ENCODE measurements at places on chromosomes 2 and 18.

GRCh38 chr2:221629468-221629867 lies 57.4 kb upstream of the EPHA4 start:
- no peaks in the 10 kb centered on the region for H3K36me3 ChIP-seq
- DNase-seq, result no peak
- no peaks in the 10 kb centered on the region for H3K4me1 ChIP-seq

DNA sequence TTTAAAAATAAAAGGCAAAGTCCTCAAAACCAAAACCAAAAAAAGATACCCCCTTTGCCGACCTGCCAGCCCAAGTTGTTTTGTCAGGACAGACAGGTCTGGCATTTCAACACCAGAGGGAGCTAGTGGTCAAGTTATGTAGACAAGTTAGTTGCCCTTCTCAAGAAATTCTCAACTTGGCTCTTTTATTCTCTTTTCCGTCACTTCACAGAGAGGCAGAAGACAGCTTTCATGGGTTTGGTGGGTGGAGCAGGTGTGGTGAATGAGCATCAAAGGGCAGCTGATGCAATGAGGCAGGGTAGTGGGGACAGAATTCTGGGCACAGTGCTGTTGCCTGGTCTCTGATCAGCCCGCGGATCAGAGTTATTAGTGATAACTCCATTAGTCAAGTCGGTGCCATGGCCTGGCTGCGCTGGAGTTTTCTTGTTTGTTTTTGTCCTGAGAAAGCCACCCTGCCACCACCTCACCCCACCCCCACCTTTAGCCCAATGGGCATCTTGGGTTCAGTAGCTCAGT lies 303.7 kb upstream of the EPAS1 start:
- no peak for DNase-seq
- peaks cover 2% of the 10 kb centered on the region for H3K4me1 ChIP-seq
- no peaks in the 10 kb centered on the region for H3K27me3 ChIP-seq
- H3K36me3 ChIP-seq, result peaks cover 10% of the 10 kb centered on the region
- no peak overlapping the region for H3K4me3 ChIP-seq

GRCh38 chr2:65329525-65329924 lies 101.9 kb downstream of the ACTR2 start:
- no peak for DNase-seq
- H3K4me3 ChIP-seq, result no peak overlapping the region
- peaks cover 29% of the 10 kb centered on the region for H3K36me3 ChIP-seq
- H3K27ac ChIP-seq, result no peak overlapping the region
- peaks cover 2% of the 10 kb centered on the region for H3K4me1 ChIP-seq
- H3K27me3 ChIP-seq, result no peaks in the 10 kb centered on the region

GRCh38 chr2:223760838-223761502 lies 76.4 kb downstream of the AP1S3 start:
- H3K36me3 ChIP-seq, result peaks cover 5% of the 10 kb centered on the region
- H3K27me3 ChIP-seq, result no peaks in the 10 kb centered on the region
- H3K4me3 ChIP-seq, result no peak overlapping the region
- H3K4me1 ChIP-seq, result peaks cover 38% of the 10 kb centered on the region
- DNase-seq, result no peak

- peaks cover 44% of the 10 kb centered on the region for H3K4me1 ChIP-seq
- no peak overlapping the region for H3K4me3 ChIP-seq
- H3K27me3 ChIP-seq, result no peaks in the 10 kb centered on the region
Observed at GRCh38 chr2:54673501-54673998, 49.9 kb upstream of the EML6 start.

DNA sequence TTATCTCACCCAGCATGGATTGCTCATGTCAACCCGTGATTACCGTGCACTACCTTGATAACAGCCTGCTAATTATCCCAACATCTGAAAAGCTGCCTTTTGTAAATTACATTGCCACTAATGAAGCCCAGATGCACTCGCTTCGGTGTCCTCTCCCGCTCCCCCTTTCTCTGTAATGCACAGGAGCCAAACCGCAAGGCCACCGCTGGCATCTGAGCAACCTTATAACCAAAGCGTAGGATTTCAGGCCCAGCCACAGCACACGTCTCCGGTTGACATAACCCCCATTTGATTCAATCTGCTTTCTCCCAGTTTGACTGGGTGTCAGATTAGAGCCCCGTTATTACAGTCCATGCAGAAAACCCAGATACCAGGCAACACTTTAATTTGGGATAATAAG lies 341.2 kb downstream of the ALK start:
- DNase-seq, result no peak
- H3K4me1 ChIP-seq, result peaks cover 5% of the 10 kb centered on the region
- no peaks in the 10 kb centered on the region for H3K36me3 ChIP-seq
- H3K27me3 ChIP-seq, result peaks cover 46% of the 10 kb centered on the region
- no peak overlapping the region for H3K27ac ChIP-seq

GRCh38 chr18:24869285-24869684 lies 408.8 kb downstream of the HRH4 start:
- no peaks in the 10 kb centered on the region for H3K36me3 ChIP-seq
- H3K4me1 ChIP-seq, result no peaks in the 10 kb centered on the region
- peaks cover 7% of the 10 kb centered on the region for H3K27me3 ChIP-seq
- no peak for DNase-seq

DNA sequence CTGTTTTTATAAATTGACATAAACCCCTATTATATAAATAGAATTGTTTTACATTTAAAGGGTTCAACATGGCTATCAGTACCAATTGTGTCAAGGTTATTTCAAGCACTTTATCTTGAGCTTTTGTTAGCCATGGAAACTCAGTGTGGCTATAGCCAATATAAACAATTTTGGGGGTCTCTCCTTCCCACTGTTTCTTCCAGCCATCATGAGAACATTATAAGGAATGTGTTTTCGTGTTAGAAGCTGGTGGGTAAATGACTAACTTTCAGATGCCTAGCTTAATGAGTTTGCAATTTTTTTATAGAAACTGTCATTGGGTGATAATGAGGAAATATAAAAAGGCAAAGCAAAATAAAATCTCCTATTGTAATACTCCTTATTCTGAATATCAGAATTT lies 153.5 kb upstream of the FOSL2 start:
- H3K36me3 ChIP-seq, result peaks cover 17% of the 10 kb centered on the region
- no peak overlapping the region for H3K27ac ChIP-seq
- peaks cover under 1% of the 10 kb centered on the region for H3K4me1 ChIP-seq
- no peaks in the 10 kb centered on the region for H3K27me3 ChIP-seq
- no peak for DNase-seq
- H3K4me3 ChIP-seq, result no peak overlapping the region

DNA sequence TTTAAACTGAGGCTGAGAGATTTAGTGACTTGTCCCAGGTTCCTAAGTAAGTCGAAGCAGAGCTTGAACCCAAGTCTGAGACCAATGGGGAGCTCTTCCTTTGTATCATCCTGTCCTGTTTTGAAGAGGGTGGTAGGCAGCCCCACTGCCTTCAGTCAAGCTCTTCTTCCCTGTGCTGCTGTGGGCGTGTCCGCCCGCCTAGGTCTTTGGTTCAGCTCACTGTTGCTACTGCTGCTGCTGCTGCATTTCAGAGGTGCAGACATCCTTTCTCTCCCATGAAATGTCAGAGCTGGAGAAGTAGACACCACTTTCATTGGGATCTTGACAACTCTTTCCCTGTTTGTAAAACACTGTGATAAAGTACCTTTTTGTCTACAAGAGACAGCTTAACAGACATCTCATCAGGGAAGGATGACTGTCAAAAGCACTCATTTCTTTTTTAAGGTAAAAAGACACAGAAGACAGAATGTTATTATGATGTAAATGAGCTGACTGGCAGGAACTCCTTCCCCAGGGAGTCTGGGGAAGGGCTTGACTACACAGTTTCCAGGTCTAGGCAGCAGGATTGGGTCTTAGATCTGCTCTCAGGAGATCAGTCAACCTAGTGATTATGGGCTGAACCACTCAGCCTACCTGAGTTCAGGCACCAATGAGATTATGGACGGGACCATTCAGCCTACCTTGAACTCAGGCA lies 91.7 kb upstream of the TRIB2 start:
- H3K27ac ChIP-seq, result no peak overlapping the region
- no peaks in the 10 kb centered on the region for H3K36me3 ChIP-seq
- H3K4me3 ChIP-seq, result no peak overlapping the region
- DNase-seq, result no peak

- peaks cover 21% of the 10 kb centered on the region for H3K4me1 ChIP-seq
- no peaks in the 10 kb centered on the region for H3K27me3 ChIP-seq
- DNase-seq, result no peak
Observed at GRCh38 chr2:129001926-129002325, 683.3 kb upstream of the HS6ST1 start.

DNA sequence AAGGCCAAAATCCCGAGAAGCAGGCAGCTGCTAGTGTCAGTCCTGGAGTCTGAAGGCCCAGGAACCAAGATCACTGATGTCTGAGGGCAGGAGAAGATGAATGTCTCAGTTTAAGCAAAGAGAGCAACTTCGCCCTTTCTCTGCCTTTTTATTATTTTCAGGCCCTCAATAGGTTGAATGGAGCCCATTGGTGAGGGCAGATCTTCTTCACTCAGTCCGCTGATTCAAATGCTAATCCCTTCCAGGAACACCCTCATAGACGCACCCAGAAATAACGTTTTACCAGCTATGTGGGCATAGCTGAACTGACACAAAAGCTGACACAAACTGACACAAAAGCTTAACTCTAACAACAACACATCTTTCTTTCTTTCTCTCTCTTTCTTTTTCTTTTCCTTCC lies 78.0 kb upstream of the KCNJ3 start:
- no peaks in the 10 kb centered on the region for H3K36me3 ChIP-seq
- no peak overlapping the region for H3K4me3 ChIP-seq
- no peak overlapping the region for H3K27ac ChIP-seq
- H3K4me1 ChIP-seq, result no peaks in the 10 kb centered on the region
- no peaks in the 10 kb centered on the region for H3K27me3 ChIP-seq

DNA sequence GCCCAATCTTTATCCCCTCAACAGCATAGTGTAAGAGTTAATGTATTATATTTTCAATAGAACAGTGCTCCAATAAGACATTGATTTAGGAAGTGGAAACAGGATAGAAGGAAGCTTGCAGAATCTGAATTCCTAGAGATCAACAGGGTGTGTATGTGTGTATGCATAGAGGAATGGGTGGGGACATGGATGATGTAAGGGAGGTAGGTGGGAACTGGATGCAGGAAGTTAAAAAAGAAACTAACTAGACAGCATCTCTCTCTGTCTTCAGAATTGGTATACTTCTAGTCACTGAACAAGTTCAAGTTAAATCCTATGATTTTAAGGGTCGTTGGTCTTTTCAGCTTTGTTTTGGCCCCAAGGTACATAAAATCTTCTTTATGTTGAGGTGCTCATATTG lies 196.6 kb downstream of the PMAIP1 start:
- no peak for DNase-seq
- no peaks in the 10 kb centered on the region for H3K36me3 ChIP-seq
- H3K27me3 ChIP-seq, result no peaks in the 10 kb centered on the region
- no peak overlapping the region for H3K4me3 ChIP-seq

GRCh38 chr18:35022426-35023001 lies 18.7 kb upstream of the MAPRE2 start:
- peaks cover 22% of the 10 kb centered on the region for H3K4me1 ChIP-seq
- peaks cover 13% of the 10 kb centered on the region for H3K27me3 ChIP-seq
- H3K4me3 ChIP-seq, result no peak overlapping the region
- H3K27ac ChIP-seq, result no peak overlapping the region

DNA sequence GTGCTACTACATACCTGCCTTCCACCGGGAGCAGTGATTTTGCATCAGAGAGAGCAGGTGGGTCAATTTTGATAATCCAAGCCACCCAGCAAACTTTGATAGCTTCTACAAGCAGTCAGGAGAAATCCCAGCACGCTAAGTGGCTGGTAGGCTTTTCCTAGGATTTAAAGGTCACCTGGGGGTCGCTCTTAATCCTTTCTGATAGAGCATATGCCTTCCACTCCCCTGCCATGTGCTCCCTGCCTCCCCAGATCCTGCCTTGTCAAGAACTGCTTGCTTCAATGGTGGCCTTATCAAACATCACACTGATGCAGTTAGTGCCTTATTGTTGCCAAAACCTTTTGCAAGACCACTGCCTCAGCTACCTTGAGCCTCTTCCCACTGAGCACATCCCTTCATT lies 462.3 kb upstream of the MEX3C start:
- H3K36me3 ChIP-seq, result no peaks in the 10 kb centered on the region
- DNase-seq, result no peak
- peaks cover 6% of the 10 kb centered on the region for H3K4me1 ChIP-seq

Data from mesothelial cell of epicardium (in vitro differentiated cells).